Dorsolateral prefrontal cortex (tissue), 122 donors: ENCODE measurements at places on chromosomes 16 and 17. TPM values are rescaled to one million over a fixed set of nuclear protein-coding genes. Genes with fewer than 3 reads are reported as not detected.

CACNA1H gene
- 9.8 TPM for total RNA-seq

KRT27 gene
- not detected for total RNA-seq

CXCL16 gene
- total RNA-seq: 8.8 TPM

CCL22 gene
- not detected for total RNA-seq

PRCD gene
- total RNA-seq: 24.3 TPM

DNAAF1 gene
- total RNA-seq: 9.5 TPM

OSGIN1 gene
- 1.8 TPM for total RNA-seq

KRT28 gene
- not detected for total RNA-seq

USP6 gene
- total RNA-seq: 0.42 TPM

TMEM238L gene
- total RNA-seq: not detected

KRT9 gene
- not detected for total RNA-seq

SPPL2C gene
- 0.96 TPM for total RNA-seq

PKMYT1 gene
- 6.2 TPM for total RNA-seq

GNAO1 gene
- total RNA-seq: 405 TPM

PHF12 gene
- 49.0 TPM for total RNA-seq

CDR2L gene
- total RNA-seq: 15.9 TPM

ACE gene
- total RNA-seq: 21.8 TPM
